A549 treated with Hydrocortisone at 1 μM for 4 hours (cell line): ENCODE measurements at places on chromosomes 3 and 15. TPM values are rescaled to one million over a fixed set of nuclear protein-coding genes. Genes with fewer than 3 reads are reported as not detected.

GP9 gene
- not detected in 5 replicates for total RNA-seq

POLR2M gene
- total RNA-seq: 42.1 to 80.5 TPM (median 57.3 TPM) in 5 replicates

A4GNT gene
- not detected in 5 replicates for total RNA-seq

THSD4 gene
- total RNA-seq: 21.6 to 31.5 TPM (median 27.2 TPM) in 5 replicates

HHLA2 gene
- total RNA-seq: 0.06 to 0.15 TPM (median 0.10 TPM) in 4 of 5 replicates, not detected in the other

CCR9 gene
- 0.03 TPM in 1 of 5 replicates, not detected in the others for total RNA-seq

CEP63 gene
- 11.9 to 19.2 TPM (median 13.4 TPM) in 5 replicates for total RNA-seq

PTH1R gene
- 0.85 to 1.3 TPM (median 1.2 TPM) in 5 replicates for total RNA-seq

CNTN6 gene
- total RNA-seq: not detected in 5 replicates

TEX55 gene
- total RNA-seq: not detected in 5 replicates

C3orf85 gene
- total RNA-seq: not detected in 5 replicates

MORC1 gene
- not detected in 5 replicates for total RNA-seq

EIF4A2 gene
- 126 to 149 TPM (median 136 TPM) in 5 replicates for total RNA-seq

SLC38A3 gene
- 0.10 to 0.12 TPM (median 0.12 TPM) in 3 of 5 replicates, not detected in the others for total RNA-seq

FMN1 gene
- total RNA-seq: 0.21 to 0.39 TPM (median 0.29 TPM) in 5 replicates

CCR3 gene
- total RNA-seq: not detected in 5 replicates

GOLGA8R gene
- total RNA-seq: 0.11 to 0.22 TPM (median 0.16 TPM) in 5 replicates

FETUB gene
- total RNA-seq: 0.12 to 0.34 TPM (median 0.15 TPM) in 3 of 5 replicates, not detected in the others

MAPKAPK3 gene
- total RNA-seq: 26.5 to 28.1 TPM (median 26.9 TPM) in 5 replicates

PARP15 gene
- not detected in 5 replicates for total RNA-seq

KLF13 gene
- 99.1 to 126 TPM (median 116 TPM) in 5 replicates for total RNA-seq

IL12A gene
- total RNA-seq: 1.2 to 1.7 TPM (median 1.6 TPM) in 5 replicates

CCR8 gene
- total RNA-seq: not detected in 5 replicates

P3H2 gene
- 28.0 to 47.3 TPM (median 34.5 TPM) in 5 replicates for total RNA-seq

CCDC54 gene
- total RNA-seq: not detected in 5 replicates
